EH (cell line): ENCODE measurements at places on chromosomes 2 and 18.

GRCh38 chr2:215684448-215685237 lies 248.8 kb upstream of the FN1 start:
- peak; percentile 91 for DNase-seq

DNA sequence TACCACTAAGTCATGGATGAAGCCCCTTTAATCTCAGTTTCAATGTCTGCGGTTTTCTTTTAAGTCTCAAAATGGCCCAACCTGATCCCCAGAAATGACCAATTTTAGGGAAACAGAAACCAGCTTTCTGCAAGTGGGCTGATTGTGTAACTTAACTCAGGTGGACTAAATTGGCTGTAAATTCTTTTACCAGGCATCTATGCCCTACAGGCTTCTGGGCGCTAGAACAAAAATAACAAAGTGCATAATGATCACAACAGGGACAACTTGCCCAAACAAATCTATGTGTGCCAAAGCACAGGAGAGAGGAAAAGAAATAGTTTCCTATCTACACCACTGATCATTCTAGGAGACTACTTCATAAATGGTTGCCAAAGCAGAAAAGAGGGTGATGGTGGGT lies 112.3 kb upstream of the SETBP1 start:
- no peak for DNase-seq

DNA sequence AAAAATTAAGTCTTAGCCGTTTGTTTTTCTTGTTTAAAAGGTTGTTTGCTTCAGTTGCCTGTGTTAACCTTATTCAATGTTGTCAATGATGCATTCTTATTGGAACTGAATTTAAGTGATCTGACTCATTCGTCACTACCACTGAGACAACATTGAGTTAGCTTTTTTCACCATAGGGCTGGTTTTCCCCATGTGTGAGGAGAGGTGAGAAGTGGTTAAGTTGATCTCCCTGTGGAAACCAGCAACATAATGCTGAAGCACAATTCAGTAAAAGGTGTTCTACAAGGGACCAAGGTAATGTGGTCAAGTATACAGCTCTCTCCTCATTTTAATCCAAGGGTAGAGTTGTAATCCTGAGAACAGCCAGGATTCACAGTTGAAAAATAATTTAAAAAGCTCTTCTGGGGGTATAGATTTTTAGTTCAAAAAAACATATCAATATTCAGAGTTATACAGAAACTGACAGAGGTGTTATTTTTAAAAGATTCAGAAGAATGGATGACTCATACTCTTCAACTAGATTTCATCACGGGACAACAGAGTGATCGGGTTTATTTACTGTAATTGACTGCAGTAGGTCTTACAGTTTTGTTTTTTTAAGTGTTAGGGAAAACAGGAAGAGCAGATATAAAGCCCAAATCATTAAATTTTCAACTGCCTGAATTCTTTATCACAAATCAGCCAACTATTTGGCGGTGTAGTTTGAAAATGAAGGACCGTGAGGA lies 12.6 kb downstream of the NOP58 start:
- peak; percentile 71 for DNase-seq

DNA sequence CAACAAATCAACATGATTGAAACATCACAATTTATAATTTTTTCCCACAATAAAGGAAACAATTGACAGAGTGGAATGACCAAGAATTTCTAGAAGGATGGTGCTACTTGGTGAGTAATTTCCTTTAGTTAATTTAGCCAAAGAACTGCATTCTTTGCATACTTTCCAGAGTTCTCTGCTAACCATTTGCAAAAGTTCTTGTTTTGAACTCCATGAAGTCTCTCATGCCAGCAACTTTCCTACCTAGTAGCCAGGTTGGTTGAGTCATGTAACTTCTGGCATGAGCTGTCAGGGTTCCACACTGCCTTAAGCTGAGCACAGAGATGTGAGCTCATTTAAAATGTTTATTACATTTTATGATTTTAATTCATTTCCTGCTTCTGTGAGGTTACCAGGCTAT lies 539.6 kb downstream of the PID1 start:
- peak; percentile 91 for DNase-seq

- DNase-seq, result no peak
Observed at GRCh38 chr2:172398440-172398839, 28.9 kb upstream of the ITGA6 start.

GRCh38 chr18:48825101-48825745 lies 125.5 kb downstream of the SMAD7 start:
- peak; percentile 75 for DNase-seq

- peak; percentile 90 for DNase-seq
Observed at GRCh38 chr2:85132834-85133637, at the start of gene TCF7L1. TSS of gene TCF7L1 (plus strand) at chr2:85133392. CDS start at chr2:85133685, 293 bp downstream.

- DNase-seq, result no peak
Observed at GRCh38 chr2:195490319-195490718, 166.7 kb upstream of the SLC39A10 start.

DNA sequence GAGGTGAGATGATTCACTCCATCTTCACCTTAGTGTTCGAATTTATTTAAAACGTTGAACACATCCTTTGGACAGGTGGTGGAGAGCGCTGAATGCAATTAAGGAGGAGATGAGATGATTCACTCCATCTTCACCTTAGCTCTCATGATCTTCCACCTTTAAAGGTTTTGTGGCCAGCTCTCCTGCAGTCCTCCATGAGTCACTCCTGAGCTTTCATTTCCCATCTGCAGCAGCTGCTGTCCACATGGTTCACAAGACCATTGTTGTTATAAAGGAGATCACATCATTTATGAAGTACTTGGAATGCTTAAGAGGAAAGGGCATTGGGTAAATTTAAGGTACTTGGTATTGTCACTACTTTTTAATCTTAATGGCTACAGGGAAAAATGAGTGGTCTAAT lies 298.5 kb downstream of the PAX3 start:
- peak; percentile 64 for DNase-seq

DNA sequence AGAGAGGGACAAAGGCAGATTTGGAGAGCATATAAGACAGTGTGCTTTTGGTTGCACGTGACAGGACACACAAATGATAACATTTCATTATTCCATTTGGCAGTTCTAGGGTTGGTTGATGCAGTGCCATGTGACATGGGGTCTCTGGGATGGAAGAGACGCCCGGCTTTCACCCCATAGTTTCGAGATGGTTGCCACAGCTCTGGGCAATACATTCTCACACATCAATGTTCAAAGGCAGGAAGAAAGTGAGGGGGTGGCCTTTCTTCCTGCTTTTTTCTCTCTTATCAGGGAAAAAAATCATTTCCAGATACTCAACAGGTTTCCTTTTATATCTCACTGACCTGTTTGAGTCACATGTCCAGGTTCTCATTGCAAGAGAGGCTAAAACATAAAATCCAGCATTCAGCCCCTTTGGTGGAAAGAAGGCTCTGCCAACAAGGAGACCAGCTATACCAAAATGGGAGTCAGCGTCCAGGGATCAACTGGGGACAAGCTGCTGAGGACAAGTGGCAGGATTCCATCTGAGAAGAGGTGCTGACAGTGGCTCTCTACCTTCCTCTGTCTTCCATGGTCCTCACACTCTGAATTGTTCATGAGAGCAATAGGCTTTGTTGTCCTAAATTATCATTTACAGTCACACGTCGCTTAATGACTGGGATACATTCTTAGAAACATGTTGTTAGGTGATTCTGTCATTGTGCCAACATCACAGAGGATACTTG lies 29.1 kb upstream of the ANKRD44 start:
- no peak for DNase-seq

- DNase-seq, result peak; percentile 73
Observed at GRCh38 chr2:205754924-205755321, 72.6 kb downstream of the NRP2 start.

DNA sequence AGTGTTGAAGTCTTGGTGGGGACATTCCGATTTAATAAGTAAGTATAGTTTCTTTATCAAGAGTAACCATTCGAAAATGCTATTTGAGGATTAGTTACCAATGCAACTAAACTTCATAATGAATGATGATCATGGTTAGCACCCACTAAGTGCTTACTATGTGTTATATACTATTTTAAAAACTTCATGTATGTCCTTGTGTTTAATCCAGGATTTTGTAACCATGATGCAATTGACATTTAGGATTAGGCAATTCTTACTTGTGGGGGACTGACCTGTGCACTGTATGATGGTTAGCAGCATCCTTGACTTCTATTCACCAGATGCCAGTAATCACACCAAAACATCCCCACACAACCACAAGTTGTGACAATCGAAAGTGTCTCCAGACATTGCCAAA lies 859.9 kb upstream of the FSHR start:
- DNase-seq, result no peak
